H9 (cell line): ENCODE measurements at places on chromosomes 6 and 20. TPM values are rescaled to one million over a fixed set of nuclear protein-coding genes. Genes with fewer than 3 reads are reported as not detected.

DNA sequence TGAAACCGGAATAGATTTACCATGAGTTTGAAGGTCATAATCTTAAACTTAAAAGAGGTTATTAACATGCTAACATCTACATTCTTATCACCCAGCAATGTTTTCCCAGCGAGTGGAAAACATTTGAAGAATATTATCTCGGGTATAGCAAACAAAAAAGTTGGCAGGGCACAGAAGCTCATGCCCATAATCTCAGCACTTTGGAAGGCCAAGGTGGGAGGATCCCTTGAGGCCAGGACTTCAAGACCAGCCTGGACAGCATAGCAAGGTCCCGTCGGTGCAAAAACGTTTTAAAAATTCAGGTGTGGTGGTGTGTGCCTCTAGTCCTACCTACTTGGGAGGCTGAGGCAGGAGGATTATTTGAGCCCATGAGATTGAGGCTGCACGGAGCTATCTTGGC, 213.5 kb downstream of the MANEA start:
- no peak for DNase-seq

GRCh38 chr6:159892053-159892452, 1.3 kb downstream of the MAS1 start:
- DNase-seq, result no peak

DNA sequence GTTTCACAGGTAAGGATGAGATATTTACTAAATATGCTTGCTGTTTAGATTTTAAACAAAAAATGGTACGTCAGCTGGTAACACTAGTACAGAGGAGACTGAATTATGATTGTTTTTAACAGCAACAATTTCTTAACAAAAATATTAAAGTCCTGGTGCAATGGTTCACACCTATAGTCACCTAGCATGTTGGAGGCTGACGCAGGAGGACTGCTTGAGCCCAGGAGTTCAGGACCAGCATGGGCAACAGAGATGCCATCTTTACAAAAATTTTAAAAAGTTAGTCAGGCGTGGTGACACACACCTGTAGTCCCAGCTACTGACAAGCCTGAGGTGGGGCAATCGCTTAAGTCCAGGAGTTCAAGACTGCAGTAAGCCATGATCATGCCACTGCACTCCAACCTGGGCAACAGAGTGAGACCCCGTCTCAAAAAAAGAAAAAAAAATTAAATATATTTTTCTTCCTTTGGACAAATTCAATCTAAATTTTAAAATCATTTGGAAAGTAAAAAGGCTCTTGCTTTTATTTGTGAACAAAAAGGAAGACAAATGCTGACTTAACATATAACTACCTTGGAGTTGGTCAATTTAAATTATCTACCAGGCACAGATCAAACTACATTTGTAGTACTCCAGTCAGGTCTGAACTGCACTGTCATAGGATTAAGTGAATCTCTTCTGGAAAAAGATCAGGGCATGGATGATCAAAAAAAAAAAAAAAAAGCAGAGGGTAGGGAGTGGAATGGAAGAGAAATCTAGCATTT, 38.2 kb upstream of the RUNX2 start:
- no peak for DNase-seq

DNA sequence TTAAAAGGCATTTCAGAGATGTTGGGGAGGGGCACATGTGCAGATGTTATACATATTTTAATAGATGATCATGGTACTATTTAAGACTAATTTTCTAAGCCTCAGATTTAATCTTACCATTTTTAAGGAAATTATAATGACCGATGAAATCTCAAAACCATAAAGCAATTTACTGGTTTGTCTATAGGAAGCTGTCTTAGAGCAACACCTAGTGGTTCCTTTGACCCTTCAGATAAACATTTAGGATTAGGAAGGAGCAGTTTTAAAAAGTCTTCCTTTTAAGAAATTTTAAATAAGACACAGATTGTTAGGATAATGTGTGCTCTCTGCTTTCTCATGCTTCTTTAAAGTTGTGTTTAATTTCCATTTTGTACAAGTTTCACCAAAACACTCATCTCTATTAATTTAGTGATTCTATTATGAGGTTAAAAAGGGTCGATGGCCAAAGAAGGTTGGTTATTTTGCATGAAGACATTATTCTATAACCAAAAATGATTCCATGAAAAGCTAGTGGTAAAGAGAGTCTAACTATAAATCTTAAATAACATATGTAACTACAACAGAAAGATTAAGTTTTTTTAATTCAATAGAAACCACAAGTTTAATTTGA, 376.4 kb downstream of the HACE1 start:
- DNase-seq, result no peak

DNA sequence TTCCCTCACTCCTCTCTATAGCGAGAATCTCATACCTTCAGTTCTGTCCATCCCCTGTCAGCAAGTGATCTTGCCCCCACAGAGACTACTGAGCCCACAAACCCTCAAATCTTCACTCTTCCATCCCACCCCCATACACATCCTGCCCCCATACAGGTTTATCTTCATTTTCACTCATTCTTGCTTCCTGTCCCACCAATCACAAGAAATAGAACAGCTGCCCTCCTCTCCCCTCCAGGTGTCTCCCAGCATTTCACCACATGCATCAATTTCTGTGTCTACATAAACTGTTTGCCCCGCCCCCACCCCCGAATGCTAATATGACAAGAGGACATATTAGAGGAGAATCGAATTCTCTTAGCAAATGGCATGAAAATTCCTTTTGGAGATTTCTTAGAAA, 54.9 kb upstream of the CARMIL1 start:
- DNase-seq, result no peak

The EDN3 gene
- 0.20 and 0.24 TPM in 2 replicates for total RNA-seq

The SLC17A2 gene
- not detected in 2 replicates for total RNA-seq

DNA sequence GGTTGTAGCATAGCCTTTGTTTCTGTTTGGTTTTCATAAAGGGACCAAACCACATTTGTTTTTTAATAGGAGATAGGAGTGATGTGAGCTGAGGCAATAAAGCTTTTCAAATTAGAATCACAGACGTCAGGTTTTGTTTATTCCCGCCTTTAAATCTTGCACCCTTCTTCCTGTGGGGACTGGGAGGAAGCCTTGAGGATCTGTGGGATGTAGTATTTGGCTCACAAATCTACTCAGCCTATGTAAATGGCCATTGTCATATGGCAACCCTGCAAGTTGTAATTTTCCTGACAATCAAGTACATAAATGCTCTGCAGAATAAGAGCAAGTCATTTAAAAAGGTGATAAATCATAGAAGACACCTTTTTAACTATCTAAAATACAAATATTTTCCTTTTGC, 110.4 kb downstream of the ADGRG6 start:
- no peak for DNase-seq

The DUSP15 gene
- total RNA-seq, result 5.6 and 6.7 TPM in 2 replicates

The PSORS1C1 gene
- 0.48 TPM in 2 replicates for total RNA-seq

- DNase-seq, result no peak
These were observed 25.0 kb downstream of the HEBP2 start for GRCh38 chr6:138428944-138429598.

DNA sequence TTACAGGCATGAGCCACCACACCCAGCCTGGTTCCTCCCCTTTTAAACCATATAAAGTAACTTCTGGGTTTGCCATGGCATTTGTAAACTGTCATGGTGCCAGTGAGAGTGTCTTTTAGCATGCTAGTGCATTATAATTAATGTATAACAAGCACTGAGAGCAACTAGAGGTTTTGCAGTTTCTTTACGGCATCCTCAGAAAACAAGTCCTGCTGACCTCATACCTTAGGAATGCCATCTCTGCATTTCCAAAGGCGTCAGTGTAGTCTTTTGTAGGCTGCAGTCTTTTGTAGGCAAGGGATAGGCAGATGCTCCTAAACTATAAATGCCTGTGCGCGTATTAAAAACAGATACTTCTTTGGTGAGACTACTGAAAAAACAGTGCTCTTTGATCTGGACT, 75.0 kb upstream of the EZR start:
- DNase-seq, result peak; percentile 71

DNA sequence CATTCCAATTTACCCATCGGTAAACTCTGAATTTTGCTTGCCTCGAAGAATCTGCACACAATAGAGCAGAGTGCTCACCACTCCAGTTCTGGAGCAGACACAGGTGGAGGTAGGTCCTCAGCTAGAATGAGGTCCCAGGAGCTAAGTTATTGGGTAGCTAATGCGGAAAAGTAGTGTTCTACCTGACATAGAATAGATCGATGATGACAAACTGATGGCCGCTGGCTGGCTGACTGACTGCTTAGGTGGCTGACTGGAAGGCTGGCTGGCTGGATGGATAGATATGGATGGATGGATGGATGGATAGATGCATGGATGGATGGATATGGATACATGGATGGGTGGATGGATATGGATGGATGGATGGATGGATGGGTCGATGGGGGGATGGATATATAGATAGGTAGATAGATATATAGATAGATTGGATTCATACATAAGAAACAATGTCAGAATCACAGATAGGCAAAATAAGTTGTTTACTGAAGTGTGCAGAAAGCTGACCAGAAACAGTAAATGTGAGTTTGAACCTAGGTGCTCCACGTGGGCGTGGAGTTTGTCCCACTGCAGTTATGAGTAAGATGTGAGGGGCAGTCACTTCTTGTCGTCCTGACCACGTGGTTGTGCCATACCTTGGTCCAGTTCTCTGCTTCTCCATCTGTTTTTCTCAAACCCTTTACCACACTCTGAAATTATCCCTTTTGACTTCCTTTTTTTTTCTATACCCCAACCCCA, 62.1 kb downstream of the TBXT start:
- DNase-seq, result no peak

DNA sequence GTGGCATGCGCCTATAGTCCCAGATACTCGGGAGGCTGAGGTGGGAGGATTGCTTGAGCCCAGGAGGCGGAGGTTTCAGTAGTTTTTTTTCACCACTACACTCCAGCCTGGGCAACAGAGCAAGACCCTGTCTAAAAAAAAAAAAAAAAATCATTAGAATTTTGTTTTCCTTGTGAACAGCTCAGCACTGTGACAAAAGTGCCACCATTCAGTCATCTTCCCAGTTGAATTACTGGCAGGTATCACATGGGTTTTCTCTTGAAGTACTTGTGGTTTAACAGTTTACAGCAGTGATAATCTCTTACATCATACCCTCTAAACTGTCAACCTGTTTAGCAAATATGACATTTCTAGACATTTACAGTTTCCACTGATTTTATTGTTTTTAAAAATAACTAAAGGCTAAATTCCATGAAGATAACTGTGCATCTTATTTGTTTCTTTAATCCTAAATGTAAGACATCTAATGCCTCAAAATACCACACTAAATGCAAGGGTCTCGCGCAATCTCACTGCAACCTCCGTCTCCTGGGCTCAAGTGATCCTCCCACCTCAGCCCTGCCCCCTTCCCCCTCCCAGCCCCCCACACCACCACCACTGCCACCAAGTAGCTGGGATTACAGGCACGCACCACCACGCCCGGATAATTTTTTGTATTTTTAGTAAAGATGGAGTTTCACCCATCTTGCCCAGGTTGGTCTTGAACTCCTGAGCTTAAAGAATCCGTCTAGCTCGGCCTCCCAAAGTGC, 7.0 kb downstream of the TRPC4AP start:
- DNase-seq, result no peak

DNA sequence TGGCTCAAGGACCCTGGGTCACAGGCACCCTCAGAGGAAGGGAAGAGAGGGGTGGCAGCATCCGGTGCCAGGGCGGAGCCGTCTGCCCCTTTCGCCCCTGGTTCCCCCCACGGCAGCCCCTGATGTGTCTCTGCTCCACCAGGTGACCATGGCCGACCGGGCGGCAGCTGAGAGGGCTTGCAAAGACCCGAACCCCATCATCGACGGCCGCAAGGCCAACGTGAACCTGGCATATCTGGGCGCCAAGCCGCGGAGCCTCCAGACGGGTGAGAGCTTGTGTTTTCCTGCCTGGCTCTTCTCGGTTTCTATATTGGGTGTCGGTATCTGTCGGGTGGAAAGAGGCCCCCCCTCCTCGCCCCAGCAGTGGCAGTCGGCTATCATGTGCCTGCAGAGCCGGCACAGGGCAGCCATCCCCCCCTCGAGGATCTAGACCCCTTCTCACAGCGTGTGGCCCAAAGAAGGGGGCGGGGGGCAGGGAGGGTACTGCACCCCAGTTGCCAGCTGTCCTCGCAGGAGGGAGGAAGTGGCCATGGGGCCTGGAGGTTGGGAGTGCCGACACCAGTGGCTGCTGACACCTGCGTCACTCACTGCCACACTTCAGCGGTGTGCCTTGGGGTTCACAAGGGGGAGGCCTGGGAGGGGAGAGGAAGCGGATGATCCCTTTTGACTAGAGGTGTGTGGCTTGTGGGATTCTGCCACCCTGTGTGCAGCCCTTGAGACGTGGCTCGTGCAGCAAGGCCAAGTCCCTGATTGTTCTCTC, 1.5 kb downstream of the RBM38 start:
- DNase-seq, result no peak

The BPIFB2 gene
- not detected in 2 replicates for total RNA-seq

DNA sequence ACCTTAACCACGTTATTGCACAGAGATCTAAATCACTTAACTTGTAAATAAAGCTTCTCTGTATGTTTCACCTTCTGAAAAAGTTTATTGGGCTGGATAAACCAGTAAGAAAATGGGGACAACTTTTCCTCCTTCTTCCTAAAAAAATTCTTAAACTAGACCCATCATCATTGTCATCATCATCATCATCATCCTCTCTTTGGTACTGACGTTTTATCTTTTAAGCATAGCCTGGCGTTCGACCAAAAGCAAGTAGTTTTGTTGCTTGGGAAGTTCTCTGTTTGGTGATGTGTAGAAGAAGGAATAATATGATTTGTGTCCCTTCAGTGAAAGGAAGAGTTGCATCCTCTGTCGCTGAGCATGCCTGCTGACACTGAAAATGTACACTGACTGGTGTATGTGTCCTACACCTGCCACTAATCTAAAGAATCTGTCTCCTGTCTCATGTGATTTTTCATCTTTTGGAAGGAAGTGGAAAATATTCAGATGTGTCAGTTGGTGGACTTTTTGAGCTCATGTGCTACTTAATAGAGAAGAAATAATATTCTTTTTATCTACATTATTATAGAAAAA, 2.5 kb downstream of the CLVS2 start:
- no peak for DNase-seq

GRCh38 chr6:136317021-136317694, 27.5 kb upstream of the BCLAF1 start:
- peak; percentile 58 for DNase-seq

The UBE2C gene
- total RNA-seq, result 254 and 268 TPM in 2 replicates

The PABPC1L gene
- 83.5 and 92.0 TPM in 2 replicates for total RNA-seq

DNA sequence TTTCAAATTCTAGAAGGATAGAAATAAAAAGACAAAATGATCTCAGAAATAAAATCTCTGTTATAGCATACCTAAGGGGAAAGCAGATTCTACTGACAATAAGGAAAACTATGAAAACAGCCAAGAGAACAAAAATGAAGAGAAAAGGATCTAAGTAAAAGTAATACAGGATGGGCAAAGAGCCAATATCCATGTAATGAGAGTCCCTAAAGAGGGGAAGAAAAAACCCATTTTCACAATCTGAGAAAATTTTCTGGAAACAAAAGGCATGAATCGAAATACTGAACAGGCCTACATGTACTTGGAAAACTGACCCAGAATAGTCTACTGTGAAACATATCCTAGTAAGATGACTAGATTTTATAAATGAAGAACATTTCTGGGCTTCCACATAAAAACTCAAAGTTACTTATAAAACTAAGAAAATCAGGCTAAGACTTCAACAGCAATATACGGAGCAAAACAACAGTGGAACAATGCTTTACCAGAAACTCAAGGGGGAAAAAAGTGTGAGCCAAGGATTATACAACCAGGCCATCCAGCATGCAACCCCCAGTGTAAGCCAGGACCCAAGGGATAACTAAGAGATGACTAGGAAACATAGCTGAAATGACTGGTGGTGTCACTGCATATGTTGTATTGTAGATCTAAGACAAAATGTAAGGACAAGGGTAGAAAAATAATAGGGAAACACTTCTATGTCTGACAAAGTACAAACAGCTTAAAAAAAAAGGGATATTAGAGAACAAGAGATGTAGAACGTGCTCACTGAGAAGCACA, 10.2 kb downstream of the NAPB start:
- no peak for DNase-seq

GRCh38 chr6:43575105-43575771, 600 bp downstream of the XPO5 start:
- DNase-seq, result peak; percentile 48

The NHLRC1 gene
- total RNA-seq, result 1.0 and 1.5 TPM in 2 replicates
